Motor neuron (in vitro differentiated cells): ENCODE measurements at places on chromosomes 16 and 17. TPM values are rescaled to one million over a fixed set of nuclear protein-coding genes. Genes with fewer than 3 reads are reported as not detected.

- ATAC-seq = no peak
Measured at GRCh38 chr17:35766489-35766877, 5.8 kb downstream of the C17orf50 start.

- ATAC-seq = no peak
Measured at GRCh38 chr16:72940886-72941285, 107.0 kb downstream of the ZFHX3 start.

GRCh38 chr17:78106211-78106610 is 22.3 kb downstream of the TMC6 start:
- ATAC-seq = no peak

- no peak for ATAC-seq
Measured at GRCh38 chr16:5008311-5008731, 25.4 kb downstream of the NAGPA start.

The TP53TG3D gene
- 0.39 and 1.1 TPM in 2 replicates for total RNA-seq

The GOSR2 gene
- total RNA-seq = 45.9 and 47.8 TPM in 2 replicates
